Activated CD4-positive, alpha-beta memory T cell treated with anti-CD3 and anti-CD28 coated beads, Interleukin-2, amount 10 ng/mL, durations not matched to agents 7 days and 5 days (primary cell): ENCODE measurements at places on chromosomes 12 and 14.
A peak's percentile ranks its signal among the peaks of the same experiment; 100 is the strongest.

GRCh38 chr12:26921886-26922285 lies 15.9 kb downstream of the INTS13 start:
- DNase-seq, result no peak

- peak; percentile 37 for DNase-seq
These were observed 447 bp downstream of the CD63 start for GRCh38 chr12:55728186-55728938.

DNA sequence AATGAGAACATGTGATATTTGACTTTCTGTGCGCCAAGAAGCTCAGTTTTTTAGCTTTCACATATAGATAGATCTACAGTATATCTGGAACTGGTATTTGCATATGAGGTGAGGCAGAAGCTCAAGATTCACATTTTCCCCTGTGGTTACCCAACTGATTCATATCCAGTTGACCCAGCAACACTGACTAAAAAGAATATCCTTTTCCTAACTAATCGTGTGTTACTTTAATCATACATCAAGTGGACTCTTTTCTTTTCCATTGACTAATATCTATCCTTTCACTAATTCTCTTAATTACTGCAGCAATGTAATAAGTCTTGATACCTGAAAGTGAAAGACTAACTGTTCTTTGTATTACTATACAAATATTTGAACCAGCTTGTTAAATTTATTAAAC lies 236.1 kb downstream of the AEBP2 start:
- no peak for DNase-seq

- DNase-seq, result peak; percentile 55
These were observed 35.9 kb upstream of the TMTC2 start for GRCh38 chr12:82650627-82651337.

- no peak for DNase-seq
These were observed 9.7 kb downstream of the SLC25A47 start for GRCh38 chr14:100332797-100333196.

DNA sequence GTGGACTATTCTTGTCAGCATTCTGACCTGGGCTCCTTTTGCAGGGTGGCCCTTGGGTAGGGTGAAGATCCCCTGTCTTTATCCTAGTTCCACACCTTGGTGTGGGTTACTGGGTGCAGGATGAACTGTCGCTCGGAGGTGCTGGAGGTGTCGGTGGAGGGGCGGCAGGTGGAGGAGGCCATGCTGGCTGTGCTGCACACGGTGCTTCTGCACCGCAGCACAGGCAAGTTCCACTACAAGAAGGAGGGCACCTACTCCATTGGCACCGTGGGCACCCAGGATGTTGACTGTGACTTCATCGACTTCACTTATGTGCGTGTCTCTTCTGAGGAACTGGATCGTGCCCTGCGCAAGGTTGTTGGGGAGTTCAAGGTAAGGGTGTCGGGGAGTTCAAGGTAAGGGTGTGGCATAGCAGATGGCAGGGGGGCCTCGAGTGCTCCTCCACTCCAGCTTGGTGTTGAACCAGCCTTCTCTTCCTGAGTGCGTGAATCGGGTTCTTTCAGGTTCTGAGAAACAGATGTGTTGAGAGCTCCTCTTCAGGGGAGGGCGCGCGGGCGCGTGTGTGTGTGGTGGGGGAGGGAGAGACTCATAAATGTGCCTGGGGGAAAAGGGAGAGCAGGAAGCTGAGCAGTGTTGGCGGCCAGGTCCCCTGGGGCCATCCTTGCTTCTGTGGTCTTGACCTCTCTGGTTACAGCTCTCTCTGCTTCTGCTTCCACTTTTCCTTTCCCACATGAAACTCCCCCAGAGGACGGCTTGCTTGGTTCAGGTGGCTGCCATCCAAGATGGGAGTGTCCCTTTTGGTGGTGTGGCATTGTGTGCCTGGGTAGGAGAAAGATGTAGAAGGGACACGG lies 4.0 kb downstream of the ATG101 start:
- no peak for DNase-seq

DNA sequence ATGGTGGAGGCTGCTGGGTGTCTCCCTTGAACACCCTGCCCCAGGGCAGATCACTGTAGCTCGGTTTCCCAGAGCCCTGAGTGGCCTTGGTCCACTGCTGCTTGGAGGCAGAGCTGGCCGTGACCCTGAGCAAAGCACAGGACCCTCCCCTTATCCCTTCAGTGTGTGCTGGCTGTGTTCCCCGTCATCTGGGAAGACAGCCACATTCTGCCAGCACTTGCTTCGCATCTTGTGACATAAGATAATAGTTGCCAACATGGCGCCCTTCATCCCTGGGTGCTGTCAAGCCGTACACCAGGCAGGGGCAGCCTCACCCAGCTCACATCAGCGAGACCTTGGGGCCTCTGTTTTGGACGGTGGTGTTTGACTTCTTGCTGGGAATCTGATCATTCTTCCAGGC lies 12.1 kb upstream of the ALDH2 start:
- no peak for DNase-seq

- no peak for DNase-seq
These were observed 50.6 kb upstream of the FUT8 start for GRCh38 chr14:65361920-65362319.

DNA sequence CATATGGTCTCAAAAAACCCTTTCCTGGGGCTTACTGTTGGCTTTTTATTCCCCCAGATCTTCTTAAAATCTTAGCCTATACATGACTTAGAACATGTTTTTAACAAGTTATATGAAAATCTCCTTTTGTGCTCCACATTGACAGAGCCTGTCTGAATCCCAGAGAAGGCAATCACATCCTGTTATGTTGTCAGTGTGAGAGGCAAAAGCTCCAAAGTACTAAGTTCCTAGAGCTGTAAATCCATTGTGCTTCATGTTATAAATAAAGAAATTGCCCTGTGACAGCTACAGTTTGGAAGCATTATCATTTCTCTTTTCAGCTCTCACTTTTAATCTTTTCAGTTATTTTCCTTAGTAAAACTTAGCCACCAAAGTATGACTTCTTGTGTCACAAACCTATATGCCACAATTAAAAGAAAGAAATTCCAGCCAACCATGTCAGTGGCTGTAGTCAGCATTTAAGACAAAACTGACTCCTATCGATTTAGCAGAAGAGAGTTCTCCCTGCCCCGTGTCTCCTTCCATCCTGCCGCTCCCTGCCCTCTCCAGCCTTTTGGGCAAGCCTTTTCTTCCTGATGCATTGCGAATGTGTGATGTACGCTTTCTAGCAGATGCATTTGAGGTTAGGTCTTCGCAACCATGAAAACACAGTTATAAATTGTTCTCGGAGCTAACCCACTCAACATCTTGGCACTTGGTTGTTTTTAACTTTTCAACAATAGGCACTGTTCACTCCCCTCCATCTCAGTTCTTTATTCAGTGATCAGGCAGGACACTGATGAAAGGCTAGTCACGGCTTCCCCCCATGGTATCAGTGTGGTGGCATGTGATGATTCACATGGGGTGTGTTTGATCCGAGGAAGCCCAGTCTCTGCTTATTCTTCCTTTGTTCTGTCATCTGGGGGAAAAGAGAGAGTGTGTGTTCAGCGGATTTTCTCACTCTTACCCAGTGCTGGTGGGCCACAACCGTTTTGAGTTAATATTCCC lies 143.5 kb downstream of the SSPN start:
- DNase-seq, result no peak

- no peak for DNase-seq
These were observed 69.1 kb downstream of the VEZT start for GRCh38 chr12:95286713-95287112.

GRCh38 chr14:33936391-33936790 lies 14.5 kb downstream of the EGLN3 start:
- no peak for DNase-seq

DNA sequence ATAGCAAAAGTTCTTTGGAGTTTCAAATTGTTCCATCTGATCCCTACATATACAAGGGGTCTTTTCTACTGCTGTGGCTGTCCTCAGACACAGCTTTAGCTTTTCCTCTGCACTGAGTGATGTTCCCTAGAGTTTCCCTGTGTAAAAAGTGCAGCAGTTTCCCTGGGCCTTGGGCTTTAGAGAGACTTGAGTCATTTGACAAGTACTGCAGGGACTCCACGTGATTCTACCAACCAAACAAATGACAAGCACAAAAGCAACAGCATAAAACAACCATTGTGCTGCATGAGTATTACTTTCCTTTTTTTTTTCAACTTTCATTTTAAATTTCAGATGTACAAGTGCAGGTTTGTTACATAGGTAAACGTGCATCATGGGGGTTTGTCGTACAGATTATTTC lies 272.8 kb downstream of the PDZRN4 start:
- DNase-seq, result no peak

GRCh38 chr12:107251288-107251687 lies 157.9 kb upstream of the CRY1 start:
- no peak for DNase-seq

- no peak for DNase-seq
These were observed 503 bp downstream of the HOXC12 start for GRCh38 chr12:53955036-53955775.

DNA sequence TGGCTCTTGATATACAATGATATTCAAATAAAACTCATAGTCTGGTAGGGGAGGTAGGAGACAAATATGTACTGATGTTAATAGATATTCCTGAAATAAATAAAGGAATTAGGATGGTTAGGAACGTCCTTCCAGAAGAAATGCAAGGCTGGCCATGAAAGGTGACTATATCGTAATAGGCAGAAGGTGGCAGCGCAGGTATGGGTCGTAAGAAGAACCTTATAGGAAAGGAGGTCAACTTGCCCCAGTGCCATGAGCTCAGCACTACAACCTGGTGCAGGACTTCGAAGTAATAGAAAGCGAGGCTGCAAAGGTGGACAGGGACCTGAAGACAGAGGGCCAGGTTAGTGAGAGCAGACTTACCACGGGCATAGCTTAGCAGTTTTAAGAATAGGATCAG lies 55.3 kb upstream of the FGD4 start:
- no peak for DNase-seq

GRCh38 chr14:64387232-64387781 lies 846 bp upstream of the MTHFD1 start:
- no peak for DNase-seq

DNA sequence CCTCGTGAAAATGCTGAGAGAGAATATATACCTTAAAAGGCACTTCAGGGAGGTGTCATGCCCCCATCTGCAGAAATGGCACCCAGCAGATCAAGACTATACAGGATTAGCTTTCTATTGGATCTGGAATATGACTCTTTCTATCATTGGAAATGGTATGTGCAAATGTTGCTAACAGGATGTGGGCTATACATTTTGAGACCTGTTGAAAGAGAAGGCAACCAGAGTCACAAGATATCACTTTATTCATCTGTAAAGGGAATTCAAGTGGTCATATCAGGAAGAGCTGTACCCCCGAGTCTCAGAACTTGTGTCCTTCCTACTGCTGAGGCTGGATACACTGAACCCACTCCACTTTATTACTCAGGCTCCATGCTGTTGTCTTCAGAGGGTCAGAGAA lies 46.1 kb upstream of the FRMD6 start:
- DNase-seq, result no peak

GRCh38 chr14:31320922-31321766 lies 99.2 kb downstream of the HEATR5A start:
- no peak for DNase-seq

DNA sequence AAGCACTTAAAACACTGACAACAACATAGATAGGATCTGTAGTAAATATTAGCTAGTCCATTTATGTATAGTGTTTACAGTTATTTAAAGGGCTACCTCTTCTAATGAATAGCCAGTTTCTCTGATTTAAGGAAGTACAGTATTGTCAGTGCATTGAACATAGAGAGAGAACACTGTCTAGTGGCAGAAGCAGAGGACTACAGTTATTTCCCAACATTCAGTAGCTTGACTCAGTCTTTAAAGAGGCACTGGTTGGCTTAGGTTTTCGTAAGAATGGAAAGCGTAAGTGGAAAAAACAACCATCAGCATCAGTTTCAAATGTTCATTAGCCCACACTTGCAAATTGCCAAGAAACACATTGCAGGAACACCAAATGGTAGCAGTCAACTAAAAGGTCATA lies 125.0 kb upstream of the HMGA2 start:
- no peak for DNase-seq

- no peak for DNase-seq
These were observed 3.6 kb upstream of the DHRS2 start for GRCh38 chr14:23632461-23633159.

GRCh38 chr14:102991376-102991775 lies 66.0 kb downstream of the CDC42BPB start:
- DNase-seq, result no peak

DNA sequence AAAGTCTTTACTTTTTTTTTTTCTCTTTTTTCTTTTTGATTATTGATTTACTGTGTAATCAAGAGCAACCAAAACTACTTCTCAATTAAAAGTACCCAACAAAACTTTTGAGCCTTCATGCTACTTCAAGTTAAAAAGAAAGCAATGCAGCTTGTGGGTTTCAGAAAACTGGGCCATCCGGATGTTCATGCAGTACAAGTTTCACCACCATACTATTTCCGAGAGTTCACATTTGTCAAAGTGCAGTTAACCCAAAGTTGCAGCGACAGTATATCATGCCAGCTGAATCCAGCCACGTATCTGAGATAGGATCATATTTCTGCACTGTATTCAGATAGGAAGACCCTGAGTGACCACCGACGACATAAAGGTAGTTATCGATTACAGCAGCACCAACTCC lies 33.0 kb downstream of the KLHL28 start:
- no peak for DNase-seq

DNA sequence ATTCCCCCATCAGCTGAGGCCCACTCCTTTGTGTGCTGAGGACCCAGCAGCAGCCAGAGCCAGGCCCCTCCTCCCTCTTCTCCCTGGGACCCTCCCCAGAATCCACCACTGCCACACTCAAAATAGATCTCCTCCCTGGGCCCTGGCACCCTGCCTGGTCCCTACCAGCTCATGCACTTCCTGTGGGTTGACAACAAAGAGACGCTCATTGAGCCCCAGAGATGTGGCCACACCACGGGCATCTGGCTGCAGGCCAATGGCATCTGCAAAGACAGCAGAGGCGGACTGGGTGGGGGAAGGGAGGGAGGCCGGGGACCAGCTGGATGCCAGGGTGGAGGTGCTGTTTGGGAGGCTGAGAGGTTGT lies 16.0 kb upstream of the ENDOU start:
- peak; percentile 61 for DNase-seq

- no peak for DNase-seq
These were observed 37.2 kb downstream of the EP400 start for GRCh38 chr12:131986910-131987309.

DNA sequence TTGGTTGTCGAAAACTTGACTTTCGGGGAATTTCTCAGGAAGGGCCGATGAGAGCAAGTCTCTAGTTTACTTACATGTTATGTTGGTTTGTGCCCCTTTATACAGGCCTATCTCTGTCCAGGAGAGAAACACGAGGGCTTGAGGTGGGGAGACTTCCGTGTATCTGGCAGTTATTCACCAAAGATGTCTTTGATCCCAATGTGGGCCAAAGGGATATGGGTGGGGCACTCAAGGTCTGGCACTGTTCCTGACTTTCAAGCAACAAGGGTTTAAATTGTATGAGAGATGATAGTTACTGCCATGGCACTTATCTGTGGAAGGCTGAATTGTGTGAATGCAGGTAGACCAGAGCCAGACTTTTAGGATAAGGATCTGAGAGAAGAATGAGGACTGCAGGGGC lies 137.2 kb upstream of the DHRS4 start:
- no peak for DNase-seq
